ENCODE measurements at places on chromosomes 4 and X.
A peak's percentile ranks its signal among the peaks of the same experiment; 100 is the strongest.

GRCh38 chr4:154137320-154137905, 348.5 kb upstream of the SFRP2 start:
- ATAC-seq, result peak; percentile 45

DNA sequence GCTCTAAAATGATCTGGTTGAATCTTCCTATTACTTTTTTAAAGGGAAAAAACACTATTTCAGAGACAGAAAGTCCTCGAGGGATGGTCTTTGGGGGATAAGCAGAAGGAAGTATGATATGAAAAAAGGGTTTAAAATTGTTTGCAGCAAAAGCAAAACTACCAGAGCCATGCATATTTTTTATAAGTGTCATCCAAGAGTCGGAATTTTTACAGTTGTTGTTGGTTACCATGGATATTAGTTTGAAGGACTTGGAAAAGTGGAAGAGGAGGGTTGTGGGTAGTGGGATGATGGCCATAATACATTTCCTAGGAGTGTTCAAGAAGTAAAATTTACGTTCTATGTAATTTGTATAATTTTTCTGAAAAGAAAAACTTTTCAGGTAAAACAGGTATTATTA, 134.4 kb downstream of the PCDH7 start:
- ATAC-seq, result no peak

DNA sequence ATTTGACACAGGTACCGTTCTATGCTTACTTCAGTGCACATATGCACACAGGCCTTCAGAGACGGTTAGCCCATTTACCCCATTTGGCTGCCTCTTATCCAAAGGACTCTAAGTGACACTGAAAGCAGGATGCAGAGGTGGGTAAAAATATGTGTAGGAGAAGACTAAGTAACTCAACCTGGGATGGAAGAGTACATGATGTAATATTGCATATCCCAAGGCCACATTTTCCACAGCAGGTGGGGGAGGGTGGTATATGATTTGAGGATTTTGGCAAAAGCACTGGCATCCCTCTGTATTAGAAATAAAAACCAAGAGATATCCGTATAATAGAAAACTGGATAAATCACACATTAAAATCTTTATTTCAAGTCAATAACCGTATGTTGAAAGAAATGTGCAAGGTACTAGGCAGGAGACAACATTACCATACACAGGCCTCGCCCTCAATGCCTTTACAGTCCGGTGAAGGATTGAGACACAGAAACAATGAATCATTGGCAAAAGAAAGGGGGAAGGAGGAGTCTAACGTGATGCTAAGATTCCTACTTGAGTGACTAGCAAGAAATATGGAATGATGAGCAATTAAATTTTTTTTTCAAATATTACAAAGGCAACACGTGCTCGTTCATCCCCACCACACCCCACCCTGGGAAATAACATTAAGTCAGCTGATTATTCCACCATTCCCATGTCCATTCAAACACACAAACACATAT, 161.0 kb upstream of the RASGEF1B start:
- no peak for ATAC-seq

GRCh38 chr4:75769036-75769435, 44.7 kb downstream of the USO1 start:
- ATAC-seq, result no peak

- no peak for ATAC-seq
These were observed 305.4 kb downstream of the PCDH18 start for GRCh38 chr4:137226900-137227299.

DNA sequence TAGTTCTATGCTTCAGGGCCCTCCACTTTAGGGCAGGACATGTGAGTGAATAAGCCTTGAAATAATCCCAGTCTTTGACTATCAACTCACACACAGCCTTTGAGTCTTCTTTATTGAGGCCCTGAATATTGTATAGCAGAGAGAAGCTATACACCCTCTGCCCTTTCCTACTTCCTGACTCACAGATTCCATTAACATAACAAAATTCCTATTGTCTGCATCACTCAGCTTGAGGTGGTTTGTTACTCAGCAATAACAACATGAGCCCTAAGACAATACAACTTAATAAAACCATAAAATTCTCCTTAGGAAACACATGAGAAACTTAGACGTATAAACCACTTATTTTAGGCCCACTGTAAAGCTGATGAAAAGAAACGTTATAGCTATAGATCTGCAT, 680.3 kb upstream of the DIAPH2 start:
- no peak for ATAC-seq

- no peak for ATAC-seq
These were observed 87.2 kb upstream of the TFDP3 start for GRCh38 chrX:133305348-133305747.

GRCh38 chr4:90093526-90093925, 33.7 kb upstream of the CCSER1 start:
- ATAC-seq, result no peak

Data from stimulated activated memory B cell treated with anti-CD40 and anti-IgM and Interleukin-4, amounts not matched to agents 10 μg/mL and 1 μg/mL and 100 μg/mL, for 72 hours (primary cell).